Neural progenitor cell (in vitro differentiated cells): ENCODE measurements at places on chromosomes 13 and 19. TPM values are rescaled to one million over a fixed set of nuclear protein-coding genes. Genes with fewer than 3 reads are reported as not detected.

Gene APC2
- total RNA-seq = 1.3 and 12.2 TPM in 2 replicates

Gene ZNF560
- total RNA-seq = not detected in 2 replicates

DNA sequence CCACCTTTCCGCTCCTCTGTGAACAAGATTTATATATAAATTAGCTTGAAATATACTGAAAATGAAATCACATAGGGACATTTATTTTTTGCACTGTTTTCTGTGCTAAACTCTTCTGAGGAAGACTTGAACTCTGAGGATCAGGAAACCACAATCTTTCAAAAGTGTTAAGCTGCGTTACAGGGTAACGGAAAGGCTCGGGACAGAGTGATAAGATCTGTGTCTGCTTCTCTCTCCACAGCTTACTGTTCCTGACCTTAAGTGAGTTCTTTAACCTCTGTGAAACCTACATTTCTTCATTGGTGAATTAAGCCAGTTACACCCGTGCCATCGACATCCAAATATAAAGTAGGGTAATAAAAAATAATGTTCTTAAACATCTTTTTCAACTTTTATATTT lies 38.9 kb downstream of the DACH1 start:
- DNase-seq = no peak

GRCh38 chr13:100680131-100680530 lies 5.5 kb upstream of the TMTC4 start:
- DNase-seq = no peak

DNA sequence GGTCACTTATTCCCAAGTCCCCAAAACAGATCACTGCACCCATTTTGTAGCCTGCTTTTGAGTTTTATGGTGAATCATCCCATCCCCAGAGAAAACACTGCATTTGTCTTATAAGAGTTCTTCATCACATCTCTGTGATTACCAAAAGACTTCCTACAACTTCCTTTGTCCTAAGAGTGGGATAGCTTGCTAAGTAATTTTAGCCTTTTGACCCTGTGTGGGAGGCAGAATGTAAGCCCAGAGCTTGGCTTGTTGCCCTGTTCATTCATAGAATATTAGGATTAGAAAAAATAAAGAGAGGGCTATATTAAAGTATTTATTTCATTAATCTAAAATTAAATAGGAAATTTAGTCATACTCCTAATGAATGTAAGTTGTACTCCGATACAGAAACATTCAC lies 213.3 kb downstream of the MZT1 start:
- DNase-seq = no peak
